ENCODE measurements at places on chromosomes 13 and 19. TPM values are rescaled to one million over a fixed set of nuclear protein-coding genes. Genes with fewer than 3 reads are reported as not detected.
A peak's percentile ranks its signal among the peaks of the same experiment; 100 is the strongest.

DNA sequence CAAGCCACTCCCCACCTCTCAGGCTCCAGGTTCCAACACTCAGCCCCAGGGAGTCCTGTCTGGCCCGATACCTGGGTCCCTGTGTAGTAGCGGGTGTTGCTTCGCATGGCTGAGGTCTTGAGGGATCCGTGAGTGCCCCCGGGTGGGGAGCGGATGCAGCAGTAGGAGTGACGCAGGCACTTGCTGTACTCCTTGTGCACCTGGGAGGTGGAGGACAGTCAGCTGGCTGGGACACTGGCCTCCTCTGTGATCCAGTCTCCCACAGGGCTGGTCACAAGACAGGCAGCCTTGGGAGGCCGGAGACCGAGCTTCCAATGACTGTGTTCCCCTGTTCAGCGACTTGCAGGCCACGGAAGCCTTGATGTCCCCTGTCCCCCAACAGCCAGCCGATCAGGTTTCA lies 16.3 kb upstream of the ASF1B start:
- DNase-seq, result no peak

- no peak for DNase-seq
Observed at GRCh38 chr13:53127373-53127772, 98.8 kb downstream of the OLFM4 start.

- no peak for DNase-seq
Observed at GRCh38 chr13:77981281-77981881, 62.8 kb upstream of the EDNRB start.

GRCh38 chr13:75689686-75690085 lies 53.6 kb downstream of the LMO7 start:
- DNase-seq, result no peak

DNA sequence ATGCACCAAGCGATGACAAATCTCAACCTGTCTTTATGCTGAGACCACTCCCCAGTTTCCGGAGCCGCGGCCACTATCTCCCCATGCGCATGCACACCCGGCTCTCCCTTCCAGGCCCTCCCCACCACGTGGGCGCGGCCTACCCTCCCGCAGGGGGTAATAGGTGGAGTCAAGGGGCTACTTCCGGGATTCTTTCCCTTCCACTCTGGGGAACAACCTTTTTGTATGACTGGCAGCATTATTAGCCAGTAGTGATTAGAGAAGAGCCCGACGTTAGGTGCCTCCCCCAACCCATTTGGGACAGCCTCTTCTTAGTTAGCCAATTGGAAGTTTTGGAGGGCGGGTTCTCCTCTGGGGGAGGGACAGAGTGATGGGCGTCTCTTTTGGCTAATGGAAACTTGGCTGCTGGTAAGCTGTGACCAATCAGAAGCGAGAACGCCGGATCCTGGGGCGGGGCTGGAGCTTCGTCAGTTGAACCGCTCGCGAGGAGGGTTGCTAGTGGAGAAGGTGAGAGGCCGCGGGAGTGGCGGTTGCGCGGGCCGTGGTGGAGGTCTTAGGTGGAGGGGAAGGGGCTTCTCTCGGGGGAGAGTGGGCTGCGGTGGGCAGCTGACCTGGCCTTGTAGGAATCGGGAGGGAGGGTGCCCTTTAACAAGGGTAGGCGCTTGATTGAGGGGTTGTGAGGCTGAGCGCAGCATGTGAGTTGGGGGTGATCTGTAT lies at the start of gene CCDC61:
TSS of gene CCDC61 (plus strand) at position 470 of the 717 bp plus-strand sequence. CDS start 7,552 bp downstream, outside the sequence.
- peak; percentile 99 for DNase-seq

- DNase-seq, result no peak
Observed at GRCh38 chr19:4152241-4152998, 1.0 kb upstream of the CREB3L3 start.

Gene RFPL4A
- total RNA-seq, result not detected

Gene TMEM255B
- 1.0 TPM for total RNA-seq

Gene THSD1
- total RNA-seq, result 0.84 TPM

Gene PABPC3
- total RNA-seq, result 0.21 TPM
